Stimulated activated CD8-positive, alpha-beta memory T cell treated with anti-CD3 and anti-CD28 coated beads, Interleukin-2, amount 100 ng/mL, for 48 hours (primary cell): ENCODE measurements at places on chromosomes 5 and 9.

GRCh38 chr9:99181621-99182020 lies 40.1 kb downstream of the ALG2 start:
- DNase-seq: peak; percentile 30

DNA sequence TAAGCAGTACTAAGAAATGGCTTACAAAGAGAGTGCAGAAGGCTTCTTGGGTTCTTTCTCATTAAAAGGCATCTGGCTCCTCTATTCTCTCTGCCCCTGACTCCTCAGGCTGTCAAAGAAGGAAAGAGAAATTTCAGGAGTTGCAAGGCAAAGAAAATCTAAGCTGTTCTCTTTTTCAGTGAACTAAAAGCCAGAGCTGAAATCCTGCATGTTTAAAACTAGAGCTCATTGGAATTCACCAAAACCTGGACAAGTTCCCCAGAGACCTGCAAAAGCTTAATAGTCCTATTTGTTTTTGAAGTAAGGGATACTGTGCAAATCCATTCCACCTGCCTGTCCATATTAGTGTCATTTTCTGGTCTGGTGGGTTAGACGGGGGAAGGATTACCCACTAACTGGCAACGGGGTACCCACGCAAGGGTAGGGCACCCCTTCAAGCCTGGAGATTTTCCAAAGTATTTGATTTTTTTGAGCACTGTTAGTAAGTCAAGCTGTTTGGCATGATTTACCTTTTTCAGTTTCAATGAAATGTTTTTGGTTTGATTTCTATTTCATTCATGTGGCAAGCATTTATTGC lies 179.3 kb downstream of the FSTL4 start:
- no peak for DNase-seq

DNA sequence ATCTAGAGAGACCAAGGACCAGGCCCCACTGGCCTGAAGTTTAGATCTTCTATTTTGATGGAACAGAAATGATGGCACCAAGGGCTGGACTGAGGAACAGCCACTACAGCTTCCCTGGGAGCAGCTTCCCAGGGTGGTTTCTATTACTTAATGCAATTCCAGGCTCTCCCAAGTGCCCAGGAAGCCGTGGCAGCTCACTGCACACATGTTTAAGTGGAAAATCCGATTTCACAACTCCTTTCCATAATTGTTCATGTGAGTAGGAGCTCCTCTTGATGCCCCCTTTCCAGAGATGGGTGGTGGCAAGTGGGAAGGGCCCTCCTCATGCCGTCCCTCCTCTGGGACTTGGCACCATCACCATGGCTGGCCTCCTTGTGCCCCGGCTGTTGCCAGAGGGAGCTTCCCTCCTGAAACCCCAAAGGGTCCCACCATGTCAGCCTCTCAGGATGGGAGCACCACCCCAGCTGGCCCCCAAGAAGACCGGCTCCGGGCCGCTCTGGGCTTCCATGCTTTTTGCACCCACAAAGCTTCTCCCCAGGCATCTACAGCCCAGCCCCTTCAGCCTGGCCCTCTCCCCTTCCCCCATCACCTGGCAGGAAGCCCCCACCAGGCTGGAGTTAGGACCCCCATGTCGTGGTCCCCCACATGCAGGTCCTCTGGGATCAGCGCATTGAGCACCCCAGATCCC lies 9.1 kb upstream of the UBAC1 start:
- DNase-seq: no peak

GRCh38 chr5:39190311-39191102 lies 28.9 kb downstream of the FYB1 start:
- no peak for DNase-seq

- DNase-seq: no peak
Observed at GRCh38 chr5:171595801-171596231, 176.4 kb downstream of the FGF18 start.

- no peak for DNase-seq
Observed at GRCh38 chr5:169426784-169427183, 125.8 kb upstream of the SLIT3 start.

DNA sequence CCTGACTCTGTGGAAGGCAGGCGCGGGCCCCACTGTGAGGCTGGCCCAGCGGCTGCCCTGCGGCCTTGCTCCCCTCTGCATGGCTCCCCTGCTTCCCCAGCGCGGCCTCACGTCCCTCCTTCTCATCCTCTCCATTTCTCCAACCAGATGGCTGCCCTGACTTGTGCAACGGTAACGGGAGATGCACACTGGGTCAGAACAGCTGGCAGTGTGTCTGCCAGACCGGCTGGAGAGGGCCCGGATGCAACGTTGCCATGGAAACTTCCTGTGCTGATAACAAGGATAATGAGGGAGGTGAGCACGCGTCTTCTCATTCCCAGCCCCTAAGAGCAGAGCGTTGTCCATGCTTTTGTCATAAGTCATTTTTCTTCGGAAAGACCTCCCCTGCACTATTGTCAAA lies 129.0 kb upstream of the WWC1 start:
- DNase-seq: no peak

DNA sequence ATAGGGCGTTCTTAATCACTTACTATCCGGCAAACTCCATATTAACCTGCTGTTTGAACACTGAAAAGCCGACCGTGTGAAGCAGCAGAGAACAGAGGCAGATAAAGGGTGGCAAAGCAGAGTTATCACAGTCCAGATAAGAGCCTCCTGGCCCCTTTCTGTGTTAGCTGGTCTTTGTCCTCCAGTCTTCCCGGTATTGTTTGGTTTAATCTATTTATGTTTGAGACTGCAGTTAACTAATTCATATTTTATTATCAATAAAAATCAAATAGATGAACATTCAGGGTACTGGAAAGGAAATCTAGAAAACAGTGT lies 6.0 kb upstream of the HTR4 start:
- no peak for DNase-seq

DNA sequence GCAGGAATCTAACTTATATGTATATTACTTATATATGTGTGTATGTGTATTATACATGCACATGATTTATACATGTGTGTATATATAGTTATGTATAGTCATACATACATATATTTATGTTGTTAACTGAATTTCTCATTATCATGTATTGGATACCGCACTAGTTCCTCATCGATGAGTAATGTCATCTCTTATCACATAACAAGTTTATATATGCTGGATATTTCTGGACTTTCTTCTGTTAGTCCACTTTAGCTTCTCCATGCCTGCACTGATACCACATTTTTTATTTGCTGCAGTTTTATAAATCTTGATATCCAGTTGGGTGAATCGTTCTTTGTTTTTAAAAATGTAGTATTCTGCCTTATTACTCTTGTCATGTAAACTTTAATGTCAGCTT lies 50.2 kb downstream of the APC start:
- no peak for DNase-seq

DNA sequence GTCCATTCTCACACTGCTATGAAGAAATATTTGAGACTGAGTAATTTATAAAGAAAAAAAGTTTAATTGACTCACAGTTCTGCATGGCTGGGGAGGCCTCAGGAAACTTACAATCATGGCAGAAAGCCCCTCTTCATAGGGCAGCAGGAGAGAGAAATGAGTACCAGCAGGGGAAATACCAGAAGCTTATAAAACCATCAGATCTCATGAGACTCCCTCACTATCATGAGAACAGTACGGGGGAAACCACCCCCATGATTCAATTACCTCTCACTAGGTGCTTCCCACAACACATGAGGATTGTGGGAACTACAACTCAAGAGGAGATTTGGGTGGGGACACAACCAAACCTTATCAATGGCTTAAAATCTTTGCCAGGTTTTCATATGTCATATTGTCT lies 20.3 kb upstream of the TENT4A start:
- no peak for DNase-seq

- no peak for DNase-seq
Observed at GRCh38 chr9:69582018-69582417, 90.2 kb downstream of the APBA1 start.

GRCh38 chr9:124769549-124770358 lies 1.4 kb downstream of the NR6A1 start:
- DNase-seq: no peak

DNA sequence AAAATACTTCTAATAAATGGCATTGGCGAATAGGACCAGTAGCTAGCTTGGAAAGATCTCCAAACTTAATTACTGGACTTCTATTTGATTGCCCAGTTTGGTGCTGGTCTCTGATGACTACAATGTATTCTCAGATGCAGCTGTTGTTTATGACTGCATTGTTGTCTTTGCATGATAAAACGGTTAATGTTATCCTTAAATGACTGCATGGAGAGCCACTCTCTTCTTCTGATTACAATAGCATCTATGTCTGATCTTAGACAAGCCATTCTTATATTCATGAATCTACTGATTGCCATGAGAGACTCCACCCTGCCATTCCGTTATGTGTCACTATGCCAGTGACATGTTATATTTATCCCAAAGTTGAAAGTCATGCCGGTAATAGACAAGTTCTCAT lies 42.9 kb upstream of the ERBIN start:
- no peak for DNase-seq

DNA sequence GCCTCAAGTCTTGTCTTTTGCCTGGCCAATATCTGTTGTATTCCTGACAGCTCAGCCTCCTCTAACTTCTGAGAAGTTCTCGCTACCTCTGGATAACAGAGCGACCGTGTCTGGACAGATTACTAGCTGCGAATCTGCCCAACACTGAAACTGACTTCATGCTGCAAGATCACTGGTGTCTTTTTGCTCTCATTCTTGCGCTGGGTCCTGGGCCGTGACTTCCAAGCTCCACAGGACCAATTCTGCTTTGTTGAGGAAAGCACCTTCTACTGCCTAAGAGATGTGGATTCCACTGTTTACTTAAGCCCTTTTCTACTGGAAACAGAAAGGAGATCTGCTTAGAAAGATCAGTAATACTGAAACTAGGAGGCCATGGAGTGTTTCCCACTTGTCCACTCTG lies 978.8 kb upstream of the DMAC1 start:
- no peak for DNase-seq

DNA sequence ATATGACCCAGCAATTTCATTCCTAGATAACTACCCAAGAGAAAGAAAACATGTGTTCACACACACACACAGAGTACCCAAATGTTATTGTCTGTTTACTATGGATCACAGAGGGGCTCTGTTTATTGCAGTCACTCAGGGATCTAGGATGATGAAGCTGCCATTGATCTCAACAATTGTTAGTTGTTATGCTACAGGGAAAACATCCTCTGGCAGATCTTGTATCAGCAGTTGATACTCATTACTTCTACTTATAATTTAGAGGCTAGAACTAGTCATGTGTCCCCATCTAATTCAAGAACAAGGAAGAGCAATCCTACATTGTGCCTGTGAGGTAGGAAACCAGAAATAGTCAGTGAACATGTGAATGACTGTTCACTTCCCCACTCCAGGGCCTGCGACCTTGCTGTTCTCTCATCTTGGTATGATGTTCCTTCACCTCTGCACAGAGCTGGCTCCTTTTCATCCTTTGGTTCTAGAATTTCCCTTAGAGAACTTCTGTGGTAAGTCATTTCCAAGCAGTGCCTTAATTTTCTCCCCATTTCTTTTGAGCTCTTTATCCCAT lies 30.3 kb downstream of the NMUR2 start:
- no peak for DNase-seq

DNA sequence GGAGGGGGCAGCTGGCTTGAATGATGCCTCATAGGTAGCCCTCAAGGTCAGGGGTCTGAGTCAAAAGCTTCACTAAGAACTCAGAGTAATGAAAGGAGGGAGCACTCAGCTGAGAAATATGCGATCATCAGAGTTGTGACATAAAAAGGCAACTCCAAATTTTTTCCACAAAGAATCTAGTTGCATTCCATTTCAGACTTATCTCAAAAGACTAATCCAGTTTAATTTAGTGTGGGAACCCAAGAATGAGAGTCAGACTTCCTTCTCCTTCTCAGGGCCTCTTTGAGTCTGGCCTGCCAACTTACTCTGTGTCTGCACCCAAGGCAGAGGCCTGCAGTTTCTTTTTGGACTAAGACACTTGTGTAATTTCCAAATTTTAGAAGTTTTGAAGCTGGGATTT lies 34.7 kb downstream of the GABRP start:
- no peak for DNase-seq

GRCh38 chr5:27403243-27403882 lies 365.0 kb upstream of the CDH9 start:
- no peak for DNase-seq

GRCh38 chr5:37323607-37324006 lies 47.3 kb downstream of the NUP155 start:
- DNase-seq: no peak
